ENCODE measurements at places on chromosomes 2 and 18.

DNA sequence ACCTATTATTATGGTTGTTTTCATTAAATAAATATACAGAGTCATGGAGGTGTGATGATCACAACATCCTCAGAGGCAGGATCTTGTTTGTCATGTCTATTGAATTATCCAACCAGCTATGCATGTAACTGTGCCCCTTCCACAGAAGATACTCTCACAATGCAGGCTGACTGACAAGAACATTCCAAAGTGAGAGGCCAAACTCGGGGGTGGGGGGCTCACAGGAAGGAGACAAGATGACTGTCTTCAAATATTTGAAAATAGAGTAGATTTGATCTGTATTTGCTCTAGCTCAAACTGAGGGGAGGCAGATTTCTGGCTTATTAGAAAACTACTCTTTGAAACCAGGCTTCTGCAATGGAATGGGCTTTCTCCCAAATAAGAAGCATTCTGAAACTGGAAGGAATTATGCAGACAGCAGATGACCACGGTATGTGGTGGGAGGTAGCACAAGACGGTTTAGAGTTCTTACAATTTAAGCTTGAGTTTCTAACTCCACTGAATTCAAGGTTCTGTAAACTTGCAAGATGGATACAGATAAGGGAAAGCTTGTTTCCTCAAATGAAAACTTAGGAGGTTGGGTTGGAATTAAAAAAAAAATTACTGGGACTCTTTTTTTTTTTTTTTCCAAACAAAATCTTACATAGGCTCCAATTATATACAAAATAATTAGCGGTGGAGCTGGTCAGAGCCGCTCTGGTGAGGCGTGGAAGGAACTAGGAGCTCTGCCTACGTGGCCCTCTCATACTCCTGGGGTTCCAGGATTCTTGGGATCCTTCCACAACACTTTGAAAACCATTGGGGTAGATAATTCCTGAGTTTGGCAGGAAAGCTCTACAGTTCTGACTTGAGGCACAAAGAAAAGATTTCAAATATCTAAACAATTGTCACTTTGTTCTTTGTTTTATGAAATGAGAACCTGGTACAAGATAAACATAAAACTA, 79.3 kb downstream of the PLA2R1 start:
- no peak for DNase-seq

GRCh38 chr2:55155206-55155605, 76.9 kb downstream of the CLHC1 start:
- DNase-seq: no peak

DNA sequence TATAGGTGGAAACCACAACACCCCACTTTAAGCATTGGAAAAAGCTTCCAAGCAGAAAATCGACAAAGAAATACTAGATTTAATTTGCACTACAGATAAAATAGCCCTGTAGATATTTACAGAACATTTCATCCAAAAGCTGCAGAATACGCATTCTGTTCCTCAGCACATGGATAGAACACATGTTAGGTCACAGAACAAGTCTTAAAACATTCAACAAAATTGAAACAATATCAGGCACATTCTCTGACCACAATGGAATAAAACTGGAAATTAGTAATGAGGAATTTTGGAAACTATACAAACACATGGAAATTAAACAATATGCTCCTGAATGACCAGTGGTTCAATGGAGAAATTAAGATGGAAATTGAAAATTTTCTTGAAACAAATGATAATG, 27.8 kb upstream of the XDH start:
- DNase-seq: no peak

GRCh38 chr2:136226903-136227302, 109.0 kb upstream of the CXCR4 start:
- DNase-seq: no peak

DNA sequence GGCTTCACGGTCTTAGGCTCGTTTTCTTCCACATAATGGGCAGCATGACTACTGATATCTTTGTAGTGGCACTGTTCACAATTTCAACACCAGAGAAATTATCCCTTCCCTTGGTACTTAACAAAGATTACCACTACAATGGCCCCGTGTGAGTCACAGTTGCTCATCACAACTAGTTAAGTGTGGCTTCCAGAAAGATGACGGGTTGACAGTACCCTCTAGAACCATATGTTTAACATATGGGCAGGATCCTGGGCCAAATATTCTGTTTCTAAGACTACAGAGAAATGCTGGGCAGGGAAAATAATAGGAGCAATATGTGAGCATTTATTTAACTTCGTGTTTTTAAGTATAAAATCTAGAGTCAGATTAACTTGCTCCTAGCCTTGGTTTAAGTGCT, 780.1 kb upstream of the LINC00305 start:
- DNase-seq: no peak

GRCh38 chr18:58887613-58887963, 22.9 kb downstream of the ZNF532 start:
- DNase-seq: peak; percentile 24

All from activated T-cell treated with anti-CD3 and anti-CD28 coated beads for 48 hours (primary cell).